ENCODE measurements at places on chromosomes 1 and 21. TPM values are rescaled to one million over a fixed set of nuclear protein-coding genes. Genes with fewer than 3 reads are reported as not detected.

Gene S100A3
- 1.5 TPM for total RNA-seq

Gene LAMC1
- total RNA-seq = 72.9 TPM

Gene CACNA1S
- total RNA-seq = 0.05 TPM

Gene HES2
- 0.07 TPM for total RNA-seq

Gene HRNR
- total RNA-seq = not detected

Gene KIF17
- total RNA-seq = 1.1 TPM

Gene AVPR1B
- 0.60 TPM for total RNA-seq

Gene NGF
- total RNA-seq = 2.2 TPM

Gene ATP6V1G3
- not detected for total RNA-seq

Gene NBPF10
- 3.4 TPM for total RNA-seq

DNA sequence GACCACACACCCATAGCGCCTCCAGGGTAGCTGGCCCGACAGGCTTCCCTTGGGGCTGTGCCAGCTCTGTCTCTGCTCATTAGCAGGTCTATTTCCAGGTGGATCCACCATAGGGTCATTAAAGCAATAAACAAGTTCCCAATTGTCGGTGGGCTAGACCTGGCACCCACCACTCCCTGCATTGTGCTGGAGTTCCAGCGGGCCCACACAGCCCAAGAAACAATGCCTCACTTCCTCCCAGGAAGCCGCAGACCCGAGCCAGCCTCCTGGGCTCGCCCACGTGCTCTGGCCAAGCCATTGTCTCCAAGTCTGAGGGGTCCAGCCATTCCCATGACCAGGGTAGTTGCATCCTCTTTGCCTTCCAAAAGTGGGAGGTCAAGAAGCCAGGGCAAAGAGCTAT is 27.5 kb upstream of the SOX13 start:
- no peak for DNase-seq

DNA sequence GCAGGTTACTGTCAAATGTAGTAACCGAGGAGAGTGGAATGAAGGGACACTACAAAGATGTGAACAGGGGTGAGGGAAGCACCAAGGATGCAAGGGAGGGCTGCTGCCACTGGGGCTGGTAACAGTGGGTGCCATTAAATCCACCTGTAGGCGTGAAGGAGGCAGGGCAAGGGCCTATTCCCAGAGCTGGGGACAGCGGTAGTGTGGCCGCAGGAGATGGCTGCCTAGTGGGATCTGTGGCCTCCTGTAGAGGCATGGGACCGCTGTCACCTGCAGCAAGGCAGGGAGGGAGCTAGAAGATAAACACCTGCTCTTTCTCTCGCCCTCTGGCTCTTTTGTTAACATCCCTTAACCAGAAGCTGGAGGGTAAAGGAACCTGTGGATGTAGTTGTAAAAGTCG is 80.5 kb upstream of the CNIH3 start:
- no peak for DNase-seq

DNA sequence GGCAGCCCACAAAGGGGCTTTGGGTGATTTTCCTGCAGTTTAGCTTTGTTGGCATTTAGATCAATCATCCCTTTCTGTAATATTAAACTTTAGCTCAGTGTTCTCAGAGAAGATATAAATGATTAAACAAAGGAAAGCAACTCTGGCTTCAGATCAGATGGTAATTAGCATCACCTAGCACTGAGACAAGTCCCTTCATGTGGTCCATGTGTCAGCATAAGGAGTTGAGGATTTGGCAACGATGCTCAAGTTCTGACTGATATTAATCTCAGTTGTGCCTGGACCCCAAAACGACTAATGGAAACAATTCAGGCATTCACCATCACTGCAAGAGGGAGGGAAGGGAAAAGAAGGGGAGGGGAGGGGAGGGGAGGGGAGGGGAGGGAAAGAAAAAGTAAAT is 60.4 kb downstream of the SEC16B start:
- DNase-seq = no peak

DNA sequence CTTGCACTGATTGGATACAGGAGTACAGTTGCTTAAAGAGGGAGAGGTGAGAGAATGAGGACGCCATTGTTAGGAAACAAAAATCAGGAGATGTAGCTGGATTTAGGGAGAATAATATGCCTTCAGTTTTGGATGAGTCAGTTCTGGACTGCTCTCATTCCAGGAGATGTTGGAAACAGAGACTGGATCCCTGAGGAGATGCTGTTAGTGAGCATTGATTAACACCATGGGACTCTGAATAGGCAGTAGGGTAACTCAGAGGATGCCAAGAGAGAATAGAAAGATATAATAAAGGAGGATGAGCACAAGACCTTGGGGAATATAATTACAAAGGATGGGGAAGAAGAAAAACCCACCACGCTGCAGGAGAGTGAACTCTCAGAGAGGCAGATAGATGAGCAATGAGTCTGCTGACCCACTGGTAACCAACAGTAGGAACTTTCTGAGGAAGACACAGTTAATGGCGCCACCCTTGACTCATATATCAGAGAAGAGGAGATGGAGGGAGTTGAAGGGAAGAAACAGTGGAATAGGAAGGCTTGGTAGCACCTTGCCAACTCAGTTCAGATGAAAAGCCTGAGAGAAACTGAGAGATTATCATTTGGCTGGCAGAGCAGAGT is 10.5 kb downstream of the KCNJ15 start:
- no peak for DNase-seq

GRCh38 chr1:117656202-117656641 is 50.4 kb downstream of the TENT5C start:
- DNase-seq = no peak

DNA sequence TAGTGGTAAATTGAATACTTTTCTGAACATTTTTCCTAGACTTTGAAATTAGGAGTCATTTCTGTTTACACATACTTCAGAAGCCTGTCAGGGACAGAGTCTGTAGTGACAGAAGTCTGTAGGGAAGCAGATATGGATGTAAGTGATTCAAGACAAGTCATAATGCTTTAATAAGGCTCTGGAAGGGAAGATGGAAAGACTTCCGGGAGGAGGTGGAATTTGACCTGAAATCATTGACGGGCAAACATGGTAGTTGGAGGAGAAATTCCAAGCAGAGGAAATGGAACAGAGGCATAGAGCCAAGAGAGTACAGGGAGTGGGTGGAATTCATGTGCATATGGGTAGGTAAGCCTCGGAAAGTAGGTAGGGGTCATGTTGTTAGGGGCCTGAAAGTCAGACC is 22.5 kb downstream of the CAMTA1 start:
- DNase-seq = no peak

DNA sequence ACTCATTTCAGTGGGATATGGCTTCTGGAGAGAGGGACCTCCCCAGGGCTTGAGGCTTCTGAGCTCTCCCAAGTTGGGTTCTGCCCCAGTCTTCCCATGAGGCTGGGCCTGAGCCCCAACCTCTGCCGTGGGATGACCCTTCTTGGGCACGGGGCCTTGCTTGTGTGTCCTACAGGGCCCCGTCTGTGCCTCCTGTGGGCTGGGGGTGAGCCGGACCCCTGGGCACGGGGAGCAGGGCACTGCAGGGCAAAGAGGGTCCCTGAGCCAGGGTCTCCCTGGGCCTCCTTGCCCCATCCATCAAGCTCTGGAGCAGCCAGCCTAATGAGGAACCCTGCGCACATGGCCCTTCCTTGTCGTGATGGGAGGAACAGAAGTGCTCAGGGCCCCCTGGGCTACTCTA is 5.2 kb upstream of the SMYD3 start:
- DNase-seq = no peak

DNA sequence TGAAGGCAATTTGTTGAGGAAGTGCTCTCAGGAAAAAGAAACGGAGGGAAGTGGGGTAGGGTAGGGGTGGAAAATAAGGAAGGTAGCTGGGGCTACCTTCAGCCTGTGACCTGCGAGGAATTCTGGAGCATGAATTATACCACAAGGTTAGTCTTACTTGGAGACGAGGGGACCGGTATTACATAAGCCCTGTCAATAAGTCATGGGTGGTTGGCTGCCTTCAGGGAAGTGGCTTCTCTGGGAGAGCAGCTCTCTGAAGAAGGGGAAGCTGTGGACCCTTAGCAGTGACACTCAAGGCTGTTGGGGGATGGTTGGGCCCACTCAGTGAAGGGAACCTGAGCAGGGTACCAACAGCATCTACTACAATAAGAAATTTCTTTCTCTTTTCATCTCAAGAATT is 111.3 kb downstream of the TNFSF18 start:
- DNase-seq = no peak

GRCh38 chr1:58765006-58765405 is 18.8 kb downstream of the JUN start:
- DNase-seq = no peak

DNA sequence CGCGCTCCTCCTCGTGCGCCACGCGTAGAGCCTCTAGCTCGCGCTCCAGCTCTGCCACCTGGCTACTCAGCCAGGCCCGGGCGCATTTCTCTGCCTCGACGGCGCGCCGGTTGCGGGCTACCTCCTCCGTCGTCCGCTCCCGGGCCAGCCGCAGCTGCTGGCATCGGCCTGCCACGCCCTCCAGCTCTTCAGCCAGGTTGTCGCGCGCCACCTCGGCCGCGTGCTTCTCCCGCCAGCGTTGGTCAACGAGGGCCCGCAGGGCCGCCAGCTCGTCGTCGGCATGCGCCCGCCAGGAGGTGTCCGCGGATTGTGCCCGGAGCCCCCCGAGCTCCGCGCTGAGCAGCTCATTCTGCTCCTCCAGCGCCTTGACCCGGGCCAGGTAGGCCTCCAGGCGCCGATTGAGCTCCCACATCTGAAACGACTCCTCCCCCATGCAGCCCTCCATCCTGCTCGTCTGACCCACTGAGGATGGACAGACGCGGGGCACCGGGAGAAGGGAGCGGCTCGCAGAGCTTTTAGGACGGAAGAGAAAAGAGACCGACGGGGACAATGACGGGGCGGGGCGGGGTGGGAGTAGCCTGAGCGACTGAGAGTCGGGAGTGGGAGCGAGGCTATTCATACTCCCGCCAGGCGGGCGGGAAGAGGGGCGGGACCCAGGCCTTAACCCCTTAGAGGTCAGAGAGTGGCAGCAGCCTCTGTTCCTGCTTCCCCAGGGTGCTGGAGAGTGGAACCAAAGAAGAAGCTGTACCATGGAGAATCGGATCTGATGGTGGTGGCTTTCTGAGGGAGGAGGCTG is at the start of gene NES:
Gene NES, minus strand, starts transcription at position 588 of the 796 bp plus-strand sequence. Its CDS starts 143 bp downstream, at position 445.
- no peak for DNase-seq

- peak; percentile 30 for DNase-seq
These were observed 561 bp upstream of the COQ8A start for GRCh38 chr1:226939438-226940028.

DNA sequence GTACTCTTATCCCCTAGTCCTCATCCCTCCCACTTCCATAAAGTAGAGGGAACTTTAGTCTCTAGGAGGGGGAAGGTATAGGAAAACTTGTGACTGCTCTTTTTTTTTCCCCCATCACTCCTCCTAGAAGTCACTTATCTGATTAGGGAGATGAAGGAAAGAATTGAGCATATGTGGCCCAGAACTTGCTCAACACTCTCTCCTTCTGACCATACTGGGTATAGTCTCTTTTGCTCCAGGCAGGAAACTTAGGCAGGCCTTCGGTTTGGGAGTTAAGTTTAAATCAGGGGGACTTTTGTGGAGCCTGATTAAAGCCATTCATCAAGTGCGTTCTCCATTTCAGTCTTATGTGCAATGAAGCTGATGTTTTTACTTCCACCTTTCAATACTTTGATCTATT is 5.8 kb downstream of the UBE2U start:
- no peak for DNase-seq

- no peak for DNase-seq
These were observed 329.9 kb upstream of the GREM2 start for GRCh38 chr1:240941701-240942370.

GRCh38 chr1:2151911-2152310 is 42.7 kb downstream of the FAAP20 start:
- no peak for DNase-seq

DNA sequence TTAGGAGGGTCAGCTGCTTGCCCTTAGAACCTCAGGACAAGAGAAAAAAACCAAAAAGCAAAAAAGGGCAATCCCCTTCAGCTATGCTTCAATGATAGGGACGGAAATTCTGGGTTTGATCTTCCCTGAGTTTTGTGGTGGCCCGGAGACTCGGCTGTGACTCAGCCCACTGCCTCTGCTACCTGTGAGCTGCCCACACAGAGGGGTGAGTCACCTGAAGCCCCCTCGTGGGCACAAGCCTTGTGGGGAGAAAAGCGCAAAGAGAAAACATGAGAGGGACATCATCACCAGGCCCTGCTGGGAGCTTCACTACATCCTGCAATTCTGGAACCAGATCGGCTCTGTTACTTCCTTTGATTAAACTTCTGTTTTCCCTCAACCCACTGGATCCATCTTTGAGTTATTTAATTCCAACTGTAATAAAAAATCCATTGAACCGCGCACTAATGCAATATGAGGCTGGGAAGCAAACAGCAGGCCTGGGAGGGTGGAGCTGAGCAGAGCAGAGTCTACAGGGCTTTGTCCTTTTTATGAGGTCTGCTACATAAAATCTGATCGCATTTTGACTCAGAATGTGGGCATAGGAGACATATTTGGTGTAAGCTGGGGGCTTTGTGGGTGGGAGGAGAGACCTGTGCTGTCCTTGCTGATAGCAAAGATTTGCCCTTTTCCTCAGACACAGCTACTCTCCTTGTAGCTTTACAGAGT is 58.7 kb upstream of the STUM start:
- no peak for DNase-seq

DNA sequence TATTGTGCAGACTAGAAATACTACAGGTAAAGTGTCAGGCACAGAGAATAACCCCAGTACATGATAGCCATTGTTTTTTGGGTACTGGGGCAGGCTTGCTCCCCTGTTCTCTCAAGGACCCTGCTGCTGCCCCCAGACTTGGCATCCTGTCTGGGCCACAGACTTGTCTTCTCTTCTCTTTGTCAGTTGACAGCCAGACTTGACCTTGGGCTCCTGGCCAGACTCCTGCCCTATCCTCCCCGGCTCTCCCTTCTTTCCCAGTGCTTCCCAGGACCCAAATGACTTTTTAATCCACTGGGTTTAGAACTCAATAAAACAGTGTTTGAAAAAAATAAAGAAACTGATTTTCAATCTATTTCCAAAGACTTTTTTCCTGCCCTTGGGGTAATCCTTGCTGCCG is 43.2 kb downstream of the ZSCAN20 start:
- DNase-seq = no peak

DNA sequence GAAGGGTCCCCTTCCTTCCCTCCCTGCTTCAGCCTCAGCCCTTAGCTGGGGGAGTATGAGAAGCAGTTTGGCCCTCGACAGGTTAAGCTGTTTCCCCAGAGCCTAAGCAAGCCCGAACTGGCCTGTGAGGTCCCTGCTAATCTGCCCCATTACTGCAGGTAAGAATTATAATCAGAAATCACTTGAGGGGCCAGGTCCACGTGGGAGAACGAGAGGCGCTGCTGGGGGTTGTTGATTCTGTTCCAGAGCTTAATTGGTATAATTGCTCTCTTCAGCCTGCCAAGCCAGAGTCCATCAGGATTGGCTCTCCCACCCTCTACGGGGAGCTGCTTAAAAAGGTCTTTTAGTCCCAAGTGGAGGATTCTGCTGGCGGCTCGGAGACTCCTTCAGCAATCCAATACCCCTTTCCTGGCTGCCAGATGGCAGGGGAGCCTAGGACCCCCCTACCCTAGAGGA is 70.8 kb downstream of the UBE2T start:
- no peak for DNase-seq

- DNase-seq = no peak
These were observed 104.9 kb upstream of the SOD1 start for GRCh38 chr21:31554511-31555022.
